ENCODE measurements at places on chromosomes 13 and 19.

DNA sequence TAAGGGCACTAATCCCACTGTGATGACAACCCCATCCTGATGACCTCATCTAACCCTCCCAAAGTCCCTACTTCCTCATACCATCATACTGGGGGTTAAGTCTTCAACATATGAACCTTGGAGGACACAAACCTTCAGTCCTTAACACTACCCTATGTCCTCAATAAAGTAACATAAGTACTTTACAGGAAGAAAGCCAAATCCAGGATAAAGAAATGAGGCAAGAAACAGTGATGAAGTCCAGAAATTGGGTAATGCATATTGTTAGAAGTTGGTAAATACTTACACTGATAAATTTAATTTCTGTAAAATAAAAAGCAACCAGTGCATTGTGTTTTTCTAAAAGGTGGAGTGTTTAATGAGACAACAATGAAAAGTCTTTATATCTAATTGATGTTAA lies 284.8 kb upstream of the SOX21 start:
- no peak for DNase-seq

DNA sequence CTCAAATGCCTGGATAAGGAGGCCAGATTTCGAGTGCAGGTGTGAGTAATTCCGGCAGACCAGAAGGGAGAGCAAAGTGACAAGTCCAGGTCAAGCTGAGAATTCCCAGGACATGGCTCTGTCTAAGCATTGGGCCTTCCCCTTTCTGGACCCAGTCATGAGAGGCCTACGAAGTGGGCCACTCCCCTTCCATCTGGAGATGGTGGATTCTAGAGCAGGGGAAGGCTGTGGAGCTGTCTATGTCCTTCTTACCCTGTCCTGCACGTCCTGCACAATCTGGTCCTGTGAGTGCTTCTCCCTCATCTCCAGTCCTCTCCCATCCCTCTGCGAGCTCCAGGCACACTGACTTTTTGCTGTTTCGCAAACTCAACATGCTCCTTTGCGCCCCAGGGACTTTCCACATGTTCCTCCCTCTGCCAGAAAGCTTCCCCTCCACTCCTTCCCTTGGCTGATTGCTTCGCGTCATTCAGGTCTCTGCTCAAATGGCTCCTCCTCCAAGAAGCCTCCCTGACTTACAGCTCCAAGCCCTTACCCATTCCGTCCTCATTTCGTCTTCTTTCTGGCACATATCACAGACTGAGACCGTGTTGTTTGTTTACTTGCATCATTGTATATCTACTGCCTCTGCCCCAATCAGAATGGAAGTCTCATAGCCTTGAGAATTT lies 193.2 kb downstream of the URI1 start:
- DNase-seq = no peak

DNA sequence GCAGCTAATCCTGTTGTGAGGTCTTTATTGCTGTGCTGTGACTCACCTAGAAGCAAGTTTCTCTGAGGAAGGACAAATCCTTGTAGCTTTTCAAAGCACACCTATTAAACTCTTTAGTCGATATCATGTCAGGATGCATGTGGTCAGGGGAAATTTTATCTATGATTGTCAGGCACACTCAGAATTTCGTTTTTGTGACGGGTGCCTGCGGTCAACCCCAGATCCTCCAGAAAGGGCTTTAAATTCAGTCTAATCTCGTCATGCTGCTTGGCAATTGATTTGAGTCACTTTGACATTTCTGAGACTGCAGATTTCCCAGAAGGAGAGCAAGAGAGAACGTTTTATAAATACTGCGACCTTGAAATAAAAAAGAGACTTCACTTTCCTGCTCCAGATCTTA lies 316.9 kb downstream of the FGF9 start:
- DNase-seq = no peak

DNA sequence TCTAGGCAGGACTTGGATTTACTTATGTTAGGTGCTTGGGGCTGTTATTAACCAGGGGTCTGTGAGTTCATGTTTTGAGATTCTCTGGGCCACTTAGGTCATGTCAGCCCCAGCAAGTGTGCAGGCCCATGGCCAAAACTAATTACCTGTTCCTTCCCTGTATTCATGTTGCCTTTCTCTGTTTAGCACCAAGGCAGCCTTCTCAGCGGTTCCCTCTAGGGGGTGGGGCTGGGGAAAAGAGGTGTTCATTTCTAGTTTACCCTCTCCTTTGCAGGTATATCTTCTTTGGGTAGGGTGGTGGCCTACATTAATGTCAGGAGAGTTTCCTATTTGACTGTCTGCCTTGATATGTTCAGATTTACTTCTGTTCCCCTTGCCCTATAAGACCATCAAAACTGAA lies 61.7 kb downstream of the PDS5B start:
- no peak for DNase-seq

DNA sequence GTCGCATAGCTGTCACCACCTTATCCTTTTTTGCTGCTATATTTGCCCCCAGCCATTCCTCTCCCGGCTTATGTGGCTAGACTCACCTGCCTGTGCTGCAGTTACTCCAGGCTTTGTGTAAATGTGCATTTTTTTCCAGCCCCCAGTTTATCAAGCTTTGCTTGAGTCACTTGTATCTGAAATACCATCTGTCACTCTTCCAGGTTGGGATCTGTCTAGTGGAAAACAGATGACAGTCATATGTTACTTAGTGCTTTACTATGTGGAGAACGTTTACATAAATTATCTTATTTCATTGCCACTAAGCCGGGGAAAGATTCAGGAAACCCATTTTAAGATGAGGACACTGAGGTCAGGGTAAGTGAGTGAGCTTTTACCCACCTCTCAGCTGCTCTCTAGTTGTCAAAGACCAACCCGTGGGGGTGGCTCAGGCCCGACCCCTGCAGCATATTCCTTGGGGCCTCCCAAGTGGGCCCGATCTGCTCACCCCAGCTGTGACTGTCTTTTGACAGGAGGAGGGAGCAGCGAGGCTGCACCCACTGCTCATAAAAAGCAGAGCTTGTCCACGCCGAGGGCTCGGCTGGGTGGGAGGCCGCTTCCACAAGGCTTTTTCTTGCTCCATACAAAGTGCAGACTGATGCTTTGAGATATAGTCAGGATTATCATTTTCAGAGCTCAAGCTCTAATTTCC lies 7.2 kb downstream of the GJB2 start:
- no peak for DNase-seq

- no peak for DNase-seq
Observed at GRCh38 chr19:19459707-19460251, 54.3 kb downstream of the GATAD2A start.

GRCh38 chr13:113090806-113091205 lies 14.8 kb upstream of the F7 start:
- no peak for DNase-seq

DNA sequence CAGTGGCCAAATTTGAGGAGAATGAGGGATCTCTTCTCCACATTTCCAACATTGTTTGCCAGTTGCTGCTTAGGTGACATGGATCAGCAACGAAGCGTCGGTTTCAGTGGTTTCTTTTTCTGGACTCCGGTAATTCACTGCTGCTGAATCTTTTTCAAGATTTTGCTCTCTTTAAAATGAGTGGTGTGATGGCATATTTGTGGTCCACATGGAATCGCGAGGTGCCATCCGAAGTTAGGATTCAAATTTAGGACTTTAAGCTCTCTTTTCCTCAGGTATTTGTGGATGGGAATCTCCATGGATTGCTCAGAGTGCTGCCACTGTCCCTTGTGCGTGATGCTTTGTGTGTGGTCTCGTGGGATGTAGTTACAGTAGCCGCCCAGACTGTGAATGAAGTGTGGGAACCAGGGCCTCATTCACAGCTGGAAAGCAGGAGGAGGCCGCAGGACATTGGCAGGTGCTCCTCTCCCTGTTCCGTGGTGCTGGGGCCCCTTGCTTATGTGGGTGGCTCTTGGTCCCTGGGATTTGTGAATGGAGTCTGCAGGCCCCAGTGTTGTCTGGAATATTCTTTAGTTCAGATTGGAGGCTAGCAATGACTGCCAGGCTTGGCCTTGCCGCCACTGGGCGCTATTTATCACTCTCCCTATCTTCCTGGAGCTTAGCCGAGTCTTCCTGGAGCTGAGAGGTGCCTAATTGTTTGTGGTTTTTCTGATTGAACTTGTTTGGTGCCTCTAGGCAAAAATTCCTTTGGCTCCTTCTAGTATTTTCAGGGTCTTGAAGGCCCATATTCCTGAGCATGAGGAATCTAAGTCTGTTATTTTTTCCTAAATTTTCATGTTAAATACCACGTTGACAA lies 1.5 kb downstream of the ILF3 start:
- no peak for DNase-seq

- DNase-seq = no peak
Observed at GRCh38 chr19:32342695-32343094, 2.7 kb upstream of the ZNF507 start.

DNA sequence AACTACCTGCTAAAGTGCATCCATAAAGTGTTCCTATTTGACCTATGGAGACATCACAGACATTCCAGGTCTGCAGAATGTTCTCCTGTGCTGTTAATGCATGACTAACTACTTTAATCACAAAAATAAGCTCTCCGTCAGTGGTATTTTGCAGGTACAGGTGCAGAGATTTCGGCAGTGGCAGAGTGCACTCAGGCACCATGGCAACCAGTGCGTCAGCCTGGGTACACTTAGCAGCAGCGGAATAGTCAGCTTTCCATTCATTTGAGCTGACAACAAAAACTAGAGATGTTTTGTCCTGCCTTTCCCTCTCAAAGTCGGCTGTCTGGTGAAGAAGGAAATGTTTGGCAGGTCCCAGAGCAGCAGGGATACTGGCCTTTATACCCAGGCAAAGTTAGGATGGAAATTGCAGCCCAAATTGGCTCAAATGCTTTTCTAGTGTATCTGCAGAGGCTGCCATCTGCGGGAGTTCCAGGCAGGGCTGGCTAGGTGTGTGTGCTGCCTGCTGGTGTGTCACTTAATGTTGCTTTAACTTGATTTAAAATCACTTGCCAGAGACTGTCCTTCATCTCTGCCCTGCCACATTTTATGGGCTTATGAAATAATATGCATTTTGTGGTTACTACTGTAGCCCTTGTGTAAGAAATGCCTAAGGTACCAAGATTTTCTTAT lies 195.8 kb downstream of the RAP2A start:
- peak; percentile 58 for DNase-seq

GRCh38 chr13:33636955-33637670 lies 180.8 kb upstream of the RFC3 start:
- DNase-seq = no peak

DNA sequence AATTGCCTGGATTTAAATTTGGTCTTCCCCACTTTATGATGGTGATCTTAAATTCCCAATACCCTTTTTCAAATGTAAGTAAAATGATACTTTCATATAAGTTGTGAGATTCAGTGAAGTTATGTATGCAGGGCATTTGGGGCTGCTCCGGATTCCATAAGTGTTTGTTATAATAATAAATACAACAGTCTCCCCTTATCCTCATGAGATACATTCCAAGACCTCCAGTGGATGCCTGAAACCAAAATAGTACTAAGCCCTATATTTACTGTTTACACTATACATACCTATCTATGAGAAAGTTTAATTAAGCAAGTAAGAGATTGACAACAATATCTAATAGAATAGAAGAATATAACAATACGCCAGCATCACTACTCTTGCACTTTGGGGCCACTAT lies 2237.8 kb downstream of the PCDH9 start:
- DNase-seq = no peak

GRCh38 chr13:77374786-77375185 lies 47.9 kb upstream of the MYCBP2 start:
- no peak for DNase-seq

GRCh38 chr19:57615346-57615745 lies 1.3 kb downstream of the ZNF134 start:
- no peak for DNase-seq

DNA sequence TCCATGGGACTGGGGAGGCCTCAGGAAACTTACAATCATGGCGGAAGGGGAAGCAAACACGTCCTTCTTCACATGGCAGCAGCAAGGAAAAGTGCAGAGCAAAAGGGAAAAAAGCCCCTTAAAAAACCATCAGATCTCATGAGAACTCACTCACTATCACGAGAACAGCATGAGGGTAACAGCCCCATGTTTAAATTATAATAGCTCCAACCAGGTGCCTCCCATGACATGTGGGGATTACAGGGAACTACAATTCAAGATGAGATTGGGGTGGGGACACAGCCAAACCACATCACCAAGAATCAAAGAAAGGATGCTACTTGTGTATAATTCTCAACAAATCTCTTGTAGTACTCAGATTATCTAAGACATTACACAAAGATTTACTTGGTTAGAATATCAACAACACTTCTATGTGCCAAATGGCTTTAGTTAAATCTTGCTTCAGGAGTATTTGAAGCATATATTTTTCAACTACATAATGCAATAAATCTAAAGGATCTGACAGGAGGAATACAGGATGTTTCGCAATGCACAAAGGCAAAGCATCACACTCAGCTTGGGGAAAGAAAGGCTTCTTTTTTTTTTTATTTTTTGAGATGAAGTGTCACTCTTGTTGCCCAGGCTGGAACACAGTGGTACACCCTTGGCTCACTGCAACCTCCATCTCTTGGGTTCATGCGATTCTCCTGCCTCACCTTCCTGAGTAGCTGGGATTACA lies 180.0 kb downstream of the LHFPL6 start:
- no peak for DNase-seq

Data from caudate nucleus (tissue), 63 donors.